Sigmoid colon (tissue), 7 donors: ENCODE measurements at places on chromosomes 16 and 17. TPM values are rescaled to one million over a fixed set of nuclear protein-coding genes. Genes with fewer than 3 reads are reported as not detected.

The PPP1R27 gene
- not detected for total RNA-seq

GRCh38 chr17:63116967-63117830, 151.2 kb downstream of the TANC2 start:
- DNase-seq: no peak

The WNK4 gene
- total RNA-seq: not detected

GRCh38 chr16:48829336-48830310, 219.6 kb upstream of the N4BP1 start:
- DNase-seq: no peak

DNA sequence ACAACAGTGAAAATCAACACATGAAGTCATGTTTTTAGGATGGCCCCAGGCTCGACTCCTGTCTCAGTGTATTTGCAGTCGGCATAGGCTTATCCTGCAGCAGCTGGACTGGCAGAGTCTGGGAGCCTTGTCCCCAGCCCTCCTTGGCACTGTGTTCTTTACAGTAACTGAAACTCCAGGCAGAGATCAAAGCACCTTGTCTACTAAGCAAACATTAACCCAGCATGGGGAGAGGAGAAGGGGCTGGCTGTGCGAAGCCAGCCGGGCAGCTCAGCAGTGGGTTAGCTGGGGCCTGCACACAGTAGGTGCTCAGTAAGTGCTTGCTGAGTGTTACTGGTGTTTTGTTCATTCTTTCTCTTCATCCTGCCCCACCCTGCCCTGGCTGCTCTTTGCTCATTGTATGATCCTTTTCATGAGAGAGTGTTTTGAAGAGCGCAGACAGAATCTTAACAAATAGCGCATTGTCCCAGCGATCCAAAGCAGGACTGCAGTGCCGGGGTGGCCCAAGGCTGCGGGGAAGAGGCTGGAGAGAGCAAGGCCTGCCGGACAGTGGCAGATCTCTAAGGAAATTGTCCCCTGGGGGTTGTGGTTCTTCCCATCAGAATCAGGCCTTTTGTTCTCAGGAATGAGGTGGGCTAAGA, 23.5 kb upstream of the ITGB4 start:
- DNase-seq: no peak

The CTRB1 gene
- total RNA-seq: not detected

GRCh38 chr17:6996256-6997011, 585 bp downstream of the ALOX12 start:
- DNase-seq: no peak

- no peak for DNase-seq
These were observed 32.8 kb upstream of the TBX2 start for GRCh38 chr17:61366715-61367413.

DNA sequence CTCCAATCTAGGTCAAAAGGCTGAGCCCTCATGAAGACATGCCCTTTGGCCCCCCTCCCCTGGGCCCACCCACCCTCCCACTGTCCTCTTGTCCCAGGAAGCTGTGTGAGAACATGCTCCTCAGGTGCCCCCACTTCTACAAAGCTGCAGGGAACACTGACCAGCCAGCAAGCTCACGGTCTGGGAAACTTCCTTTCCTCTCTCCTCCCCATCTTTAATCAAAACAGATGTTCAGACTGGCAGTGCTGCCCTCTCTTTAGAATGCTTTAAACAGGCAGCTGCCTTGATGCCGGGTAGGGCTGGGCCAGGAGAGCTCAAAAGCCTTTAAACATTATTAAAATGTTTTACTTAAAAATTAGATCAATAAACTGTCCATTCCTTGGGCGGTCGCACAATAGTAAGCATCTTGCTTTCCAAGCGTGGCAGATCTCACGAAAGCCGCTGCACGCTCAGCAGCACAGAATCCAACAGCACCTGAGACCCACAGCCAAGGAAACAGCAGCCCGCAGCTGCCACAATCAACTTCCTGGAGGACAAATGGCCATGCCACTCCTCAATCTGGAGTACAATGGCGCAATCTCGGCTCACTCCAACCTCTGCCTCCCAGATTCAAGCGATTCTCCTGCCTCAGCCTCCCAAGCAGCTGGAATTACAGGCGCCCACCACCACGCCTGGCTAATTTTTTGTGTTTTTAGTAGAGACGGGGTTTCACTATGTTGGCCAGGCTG, 399.2 kb downstream of the SLC39A11 start:
- no peak for DNase-seq
